Stimulated activated CD8-positive, alpha-beta memory T cell treated with anti-CD3 and anti-CD28 coated beads, Interleukin-7, amount 100 ng/mL, for 1 hour (primary cell): ENCODE measurements at places on chromosomes 16 and 17.

GRCh38 chr17:37701496-37701898, 43.4 kb downstream of the HNF1B start:
- DNase-seq, result no peak

- DNase-seq, result no peak
These were observed 144.3 kb upstream of the MYOCD start for GRCh38 chr17:12521416-12521815.

- DNase-seq, result no peak
These were observed 27.0 kb downstream of the NME3 start for GRCh38 chr16:1744338-1744840.

DNA sequence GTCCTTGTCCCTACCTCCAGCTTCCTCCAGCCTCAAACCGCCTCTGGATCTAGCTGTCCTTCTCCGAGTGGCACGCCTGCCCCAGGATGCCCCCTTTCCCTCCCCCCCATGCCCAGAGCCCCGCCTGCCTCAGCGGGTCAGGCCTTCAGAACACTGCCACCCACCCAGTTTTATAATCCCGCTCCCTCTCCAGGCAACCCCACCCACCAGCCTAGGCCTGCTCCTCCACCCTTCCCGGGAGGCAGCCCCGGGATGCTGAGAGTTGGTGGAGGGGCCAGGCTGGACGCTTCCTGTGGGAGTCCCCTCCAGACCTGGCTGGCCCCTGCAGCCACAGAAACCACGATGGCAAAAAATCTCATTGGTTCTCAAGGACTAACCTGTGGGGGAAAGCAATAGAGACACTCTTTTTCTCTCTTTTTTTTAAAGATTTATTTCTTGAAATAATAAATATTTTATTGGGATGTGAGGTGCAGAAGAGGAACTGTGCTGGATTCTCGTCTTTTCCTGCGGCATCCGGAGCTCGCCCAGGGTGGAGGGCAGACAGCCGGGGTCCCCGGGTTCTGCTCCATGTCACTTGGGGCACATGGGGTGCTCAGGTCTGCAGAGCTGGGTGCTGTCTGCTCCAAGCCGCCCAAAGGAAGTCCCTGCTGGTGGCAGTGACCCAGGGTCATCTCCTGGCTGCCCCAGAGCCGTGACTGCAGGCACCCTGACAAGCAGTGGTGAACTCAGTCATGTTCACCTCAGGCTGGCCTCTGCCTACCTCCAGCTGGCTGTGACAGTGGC, 81.9 kb downstream of the MGAT5B start:
- DNase-seq, result no peak

GRCh38 chr16:76176616-76177015, 100.6 kb upstream of the CNTNAP4 start:
- no peak for DNase-seq

DNA sequence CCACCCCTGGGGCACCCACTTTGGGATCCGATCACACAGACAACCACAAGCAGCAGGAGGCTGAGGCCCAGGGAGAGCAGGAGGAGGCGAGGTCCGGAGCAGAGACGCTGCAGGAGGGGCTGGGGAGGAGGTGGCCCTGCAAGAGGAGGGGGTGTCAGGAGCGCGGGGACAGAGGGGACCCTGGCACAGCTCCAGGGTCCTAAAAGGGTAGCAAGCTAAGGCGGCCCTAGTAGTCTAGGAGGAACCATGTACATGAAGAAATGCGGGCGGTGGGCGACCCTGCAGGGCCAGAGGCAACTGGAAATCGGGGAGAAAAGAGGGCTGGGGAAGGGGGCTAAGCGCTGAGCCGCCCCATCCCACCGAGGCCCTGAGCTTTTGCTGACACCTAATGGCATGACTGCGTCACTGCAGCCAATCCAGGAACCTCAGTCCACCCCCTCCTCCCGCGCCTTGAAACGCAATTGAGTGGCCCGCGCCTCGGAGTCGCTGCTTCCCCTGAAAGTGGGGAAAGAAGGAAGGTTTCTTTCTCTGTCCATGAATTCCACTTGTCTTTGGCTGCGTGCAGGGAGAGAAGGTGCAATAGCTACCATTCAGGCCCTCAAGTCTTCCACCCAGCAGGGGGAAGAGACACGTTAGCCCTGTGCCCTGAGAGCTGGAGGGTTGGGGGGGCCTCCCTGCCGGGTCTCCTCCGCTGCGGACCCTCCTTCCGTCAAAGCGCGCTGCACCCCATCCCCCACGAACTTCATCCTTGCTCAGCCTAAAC, 1.8 kb downstream of the ASGR1 start:
- peak; percentile 38 for DNase-seq

DNA sequence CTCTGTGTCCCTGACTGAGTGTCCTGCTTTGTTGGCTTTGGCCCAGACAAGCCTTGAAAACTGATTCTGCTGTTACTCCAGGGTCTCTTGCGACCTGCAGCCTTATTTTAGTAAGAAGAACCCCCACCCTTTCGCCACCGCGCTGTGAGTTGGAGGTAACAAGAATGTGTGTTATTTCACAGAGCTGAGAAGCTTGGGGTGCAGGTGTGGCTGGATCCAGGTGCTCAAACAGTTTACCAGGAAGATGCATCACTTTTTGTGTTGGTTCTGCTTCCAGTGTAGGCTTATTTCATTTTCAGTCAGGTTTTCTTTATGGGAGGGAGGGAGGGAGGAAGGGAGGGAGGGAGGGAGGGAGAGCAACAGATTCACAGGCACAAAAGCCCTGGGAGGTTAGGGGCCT, 243.5 kb downstream of the SNX29 start:
- no peak for DNase-seq

- no peak for DNase-seq
These were observed 15.0 kb downstream of the NSMCE1 start for GRCh38 chr16:27253526-27253930.

DNA sequence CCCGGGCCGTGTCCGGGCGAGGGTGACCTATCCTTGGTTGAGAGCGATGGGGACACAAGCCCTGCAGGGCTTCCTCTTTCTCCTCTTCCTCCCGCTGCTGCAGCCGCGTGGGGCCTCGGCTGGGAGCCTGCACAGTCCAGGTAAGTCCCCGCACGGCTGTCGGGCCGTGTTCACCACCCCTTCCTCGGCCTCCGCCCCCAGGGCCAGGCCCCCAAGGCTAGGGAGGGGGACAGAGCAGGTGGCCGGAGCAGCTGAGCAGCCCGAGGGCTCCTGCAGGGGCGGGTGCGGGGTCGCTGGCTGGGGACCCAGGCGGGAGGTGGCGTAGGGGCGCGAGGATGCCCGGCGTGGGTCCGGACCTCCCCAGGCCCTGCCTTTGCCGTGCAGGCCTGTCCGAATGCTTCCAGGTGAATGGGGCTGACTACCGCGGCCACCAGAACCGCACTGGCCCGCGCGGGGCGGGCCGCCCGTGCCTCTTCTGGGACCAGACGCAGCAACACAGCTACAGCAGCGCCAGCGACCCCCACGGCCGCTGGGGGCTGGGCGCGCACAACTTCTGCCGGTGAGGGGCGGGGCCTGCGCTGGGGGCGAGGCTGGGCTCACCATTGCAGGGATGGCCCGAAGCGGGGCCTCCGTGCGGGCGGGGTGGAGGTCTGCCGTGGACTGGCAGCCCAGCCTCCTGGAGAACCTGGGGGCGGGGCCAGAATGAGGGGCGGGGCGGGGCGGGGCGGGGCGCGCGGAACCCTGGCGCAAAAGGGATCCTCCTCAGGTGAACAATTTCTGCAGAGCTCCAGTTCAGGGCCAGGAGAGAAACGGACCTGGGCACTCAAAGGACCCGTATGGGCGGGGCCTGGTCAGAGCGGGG, 631 bp downstream of the KREMEN2 start:
- no peak for DNase-seq

- no peak for DNase-seq
These were observed 10.0 kb downstream of the RGS11 start for GRCh38 chr16:265711-266110.

- no peak for DNase-seq
These were observed 40.7 kb upstream of the MAP3K14 start for GRCh38 chr17:45357364-45357997.

DNA sequence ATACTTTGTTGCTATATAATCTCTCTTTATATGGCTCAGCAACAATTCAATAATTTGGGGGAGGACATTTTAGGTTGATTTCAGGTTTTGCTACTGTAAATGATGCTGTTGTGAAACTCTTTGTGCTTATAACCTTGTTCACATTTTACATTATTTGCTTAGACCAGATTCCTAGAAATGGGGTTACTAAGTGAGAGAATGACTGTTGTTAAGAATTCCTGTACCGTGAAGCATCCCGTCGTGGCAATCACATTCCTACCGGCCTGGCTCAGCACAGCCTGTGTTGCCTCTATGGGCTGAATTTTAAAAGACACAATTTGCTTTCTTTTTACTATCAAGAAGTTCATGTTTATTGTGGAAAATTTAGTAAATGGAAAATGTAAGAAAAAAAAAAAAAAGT, 31.4 kb downstream of the B9D1 start:
- DNase-seq, result no peak

- DNase-seq, result no peak
These were observed 439.2 kb upstream of the ERCC4 start for GRCh38 chr16:13480801-13481200.

DNA sequence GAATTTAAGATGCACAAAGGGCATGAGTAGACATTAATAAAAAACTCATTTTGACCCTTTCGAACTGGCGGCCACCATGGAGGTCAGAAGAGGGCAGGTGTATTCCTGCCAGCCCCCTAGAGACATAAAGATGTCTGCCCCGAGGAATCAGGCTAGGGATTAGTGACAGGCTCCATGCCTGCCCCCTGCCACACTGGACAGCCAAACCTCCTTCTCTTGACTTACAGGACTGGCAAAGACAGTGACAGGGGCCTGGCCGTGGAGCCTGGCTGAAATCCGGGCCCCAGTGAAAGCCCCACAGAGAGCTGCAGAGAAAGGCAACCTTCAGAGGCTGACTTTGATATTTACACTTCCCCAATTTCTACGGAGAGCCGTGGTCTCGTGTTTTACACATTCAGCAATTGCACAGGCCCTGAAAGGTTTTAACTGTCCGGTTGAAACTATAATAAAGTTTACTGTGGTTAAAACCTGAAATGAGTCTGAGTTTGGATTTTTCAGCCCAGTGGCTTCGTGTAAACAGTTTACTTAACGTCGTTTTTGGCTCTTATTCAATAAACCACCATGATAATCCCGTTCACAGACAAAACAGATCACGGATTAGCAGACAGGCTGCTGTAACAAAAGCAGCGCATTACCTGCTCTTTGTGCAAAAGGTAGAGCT, 243.9 kb upstream of the MYOCD start:
- DNase-seq, result no peak

DNA sequence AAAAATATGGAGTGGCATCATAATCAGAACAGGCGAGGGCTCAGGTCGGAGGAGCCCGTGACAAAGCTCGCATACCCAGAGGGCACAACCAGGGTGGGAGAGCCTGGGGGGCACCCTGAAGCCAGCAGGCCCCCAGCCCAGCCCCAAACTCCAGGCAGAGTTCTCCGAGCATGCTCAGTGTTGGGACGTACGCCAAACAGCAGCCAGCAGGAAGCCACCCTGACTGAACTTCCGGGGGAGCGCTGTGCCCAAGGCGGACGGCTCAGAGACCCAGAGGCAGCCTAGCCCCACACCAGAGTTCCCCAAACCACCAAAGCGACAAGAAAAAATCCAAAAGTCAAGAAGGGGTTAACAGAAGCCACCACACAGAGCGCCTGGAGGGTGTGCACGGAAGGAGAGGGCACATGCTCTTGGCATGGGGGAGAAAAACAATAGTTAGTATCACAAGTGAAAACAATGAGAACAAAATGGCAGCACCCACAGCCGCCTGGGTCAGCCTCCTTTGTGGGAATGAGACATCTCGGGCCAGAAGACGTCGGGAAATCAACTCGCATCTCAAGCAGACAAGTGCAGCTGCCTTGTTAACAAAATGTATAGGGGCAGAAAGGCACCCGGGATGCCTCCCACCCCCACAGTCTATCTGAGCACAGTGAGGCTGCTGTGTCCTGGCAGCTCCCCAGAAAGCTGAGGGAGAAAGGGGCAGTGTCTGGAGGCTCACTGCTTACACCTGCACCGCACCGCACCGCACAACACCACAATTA, 11.9 kb downstream of the EXOC7 start:
- no peak for DNase-seq

- DNase-seq, result no peak
These were observed 121.3 kb upstream of the CACNG5 start for GRCh38 chr17:66713533-66714042.

- DNase-seq, result no peak
These were observed 148.5 kb upstream of the PLCG2 start for GRCh38 chr16:81630635-81631031.

GRCh38 chr16:65314627-65315008, 192.8 kb upstream of the CDH11 start:
- DNase-seq, result no peak

DNA sequence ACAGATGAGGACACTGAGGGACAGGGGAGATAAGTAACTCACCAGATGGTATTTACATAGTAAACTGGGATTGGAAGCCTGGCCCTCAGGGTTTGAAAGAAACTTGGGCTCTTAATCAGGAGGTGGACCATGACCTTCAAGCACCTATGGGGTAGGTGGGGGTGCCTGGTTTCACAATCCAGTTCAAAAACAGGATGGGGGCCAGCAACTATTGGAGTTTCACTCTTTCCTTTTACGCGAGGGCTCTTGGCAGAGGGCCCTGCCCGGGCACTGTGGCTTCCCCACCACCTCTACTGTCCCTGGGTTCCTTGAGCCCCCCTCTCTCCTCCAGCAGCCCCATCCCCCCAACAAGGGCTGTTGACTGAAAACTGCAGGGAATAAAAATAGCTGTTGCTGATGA, 11.3 kb upstream of the PRR29 start:
- no peak for DNase-seq

- DNase-seq, result no peak
These were observed 767 bp downstream of the ATP2C2 start for GRCh38 chr16:84369105-84369504.

- DNase-seq, result no peak
These were observed 5.7 kb upstream of the NME1 start for GRCh38 chr17:51147650-51148049.

DNA sequence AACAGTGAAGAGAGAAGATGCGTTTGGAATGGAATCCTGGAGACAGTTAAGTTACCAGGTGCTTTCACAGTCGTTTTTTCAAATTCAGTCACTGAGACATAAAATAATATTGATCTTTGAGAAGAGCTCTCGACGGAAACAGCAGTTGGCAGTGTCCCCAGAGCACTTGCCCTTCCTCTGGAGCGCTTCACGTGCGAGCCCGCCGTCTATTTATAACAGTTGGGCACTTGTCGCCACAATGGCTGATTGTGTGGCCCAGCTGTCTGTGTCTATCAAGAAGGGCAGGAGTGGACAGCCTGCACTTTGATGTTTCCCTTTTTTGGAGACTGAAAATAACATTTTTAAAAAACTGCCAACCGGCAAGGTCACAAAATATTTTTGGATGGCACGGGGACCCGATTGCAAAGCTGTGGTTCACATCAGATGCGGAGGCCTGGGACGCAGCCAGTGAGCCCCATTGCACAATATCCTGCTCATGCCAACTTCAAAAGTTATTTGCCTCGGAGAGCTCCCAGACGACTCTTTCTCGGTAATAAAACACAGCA, 62.9 kb downstream of the ADCY9 start:
- DNase-seq, result no peak

GRCh38 chr17:79814127-79814973, 17.5 kb upstream of the CBX8 start:
- DNase-seq, result no peak

GRCh38 chr16:13153696-13154095, 252.3 kb downstream of the SHISA9 start:
- DNase-seq, result no peak
